T-helper 2 cell treated with Interferon-gamma antibody and Interleukin-4, amounts not matched to agents 5 μg/mL and 100 μg/mL, for 36 hours (primary cell): ENCODE measurements at places on chromosomes 1 and 21.

DNA sequence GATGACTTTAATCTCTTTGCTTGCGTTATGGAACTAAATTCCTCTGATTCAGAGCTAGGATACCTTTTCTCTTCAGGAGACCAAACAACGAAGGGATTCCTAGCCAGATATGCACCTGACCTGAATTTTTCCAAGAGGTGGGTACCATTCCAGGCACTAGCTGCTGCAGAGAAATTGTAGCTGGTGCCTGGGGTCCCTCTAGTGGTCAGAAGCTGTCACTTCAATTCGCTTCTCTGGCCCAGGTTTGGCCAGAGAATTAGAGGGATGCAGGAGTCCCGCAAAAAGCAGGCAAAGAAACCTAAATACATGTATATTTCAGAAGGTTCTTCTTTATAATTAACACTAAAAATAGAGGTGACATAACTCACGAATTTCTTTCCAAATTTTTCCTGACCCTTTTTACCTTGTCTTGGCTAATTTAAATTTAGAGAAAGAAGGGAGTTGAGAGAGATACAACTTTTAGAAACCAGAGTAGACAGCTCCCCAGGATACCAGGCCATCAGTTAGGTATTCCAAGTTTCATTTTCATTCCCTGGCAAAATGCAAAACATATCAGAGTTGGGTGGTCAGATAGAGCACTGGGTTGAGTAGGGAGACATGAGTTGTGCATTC lies 9.6 kb downstream of the ACKR1 start:
- DNase-seq, result peak; percentile 6
- no peak overlapping the region for H3K4me3 ChIP-seq
- H3K4me1 ChIP-seq, result no peaks in the 10 kb centered on the region
- H3K27ac ChIP-seq, result no peak overlapping the region
- H3K36me3 ChIP-seq, result no peaks in the 10 kb centered on the region

- peak overlapping the region; percentile 89 for H3K27ac ChIP-seq
- peaks cover 53% of the 10 kb centered on the region for H3K4me1 ChIP-seq
- H3K36me3 ChIP-seq, result peaks cover 20% of the 10 kb centered on the region
- no peaks in the 10 kb centered on the region for H3K27me3 ChIP-seq
- peak overlapping the region; percentile 98 for H3K4me3 ChIP-seq
Measured at GRCh38 chr1:116377541-116378529, 4.8 kb downstream of the ATP1A1 start.

GRCh38 chr1:79386730-79387129 lies 380.2 kb upstream of the ADGRL4 start:
- no peaks in the 10 kb centered on the region for H3K27me3 ChIP-seq
- no peak for DNase-seq
- H3K4me3 ChIP-seq, result no peak overlapping the region
- no peak overlapping the region for H3K27ac ChIP-seq
- H3K36me3 ChIP-seq, result no peaks in the 10 kb centered on the region
- no peaks in the 10 kb centered on the region for H3K4me1 ChIP-seq

DNA sequence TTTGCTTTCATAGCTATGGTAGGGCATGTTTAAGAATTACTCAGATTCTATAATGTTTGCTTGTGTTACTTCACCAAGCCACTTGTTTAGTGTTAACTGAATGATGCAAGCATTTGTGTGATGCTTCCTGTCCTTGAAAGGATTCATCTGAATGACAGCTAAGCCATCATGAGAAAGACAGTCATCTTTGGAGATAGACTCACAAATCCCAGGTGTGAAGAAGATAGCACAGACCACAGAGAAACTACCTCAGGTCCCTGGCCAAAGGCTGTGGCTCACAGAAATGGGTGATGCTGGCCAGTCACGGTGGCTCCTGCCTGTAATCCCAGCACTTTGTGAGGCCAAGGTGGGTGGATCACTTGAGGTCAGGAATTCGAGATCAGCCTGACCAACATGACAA lies 321.4 kb downstream of the DPYD start:
- no peaks in the 10 kb centered on the region for H3K27me3 ChIP-seq
- H3K4me1 ChIP-seq, result no peaks in the 10 kb centered on the region
- H3K36me3 ChIP-seq, result no peaks in the 10 kb centered on the region
- no peak for DNase-seq
- H3K4me3 ChIP-seq, result no peak overlapping the region
